ENCODE measurements at places on chromosomes 1 and 21.

DNA sequence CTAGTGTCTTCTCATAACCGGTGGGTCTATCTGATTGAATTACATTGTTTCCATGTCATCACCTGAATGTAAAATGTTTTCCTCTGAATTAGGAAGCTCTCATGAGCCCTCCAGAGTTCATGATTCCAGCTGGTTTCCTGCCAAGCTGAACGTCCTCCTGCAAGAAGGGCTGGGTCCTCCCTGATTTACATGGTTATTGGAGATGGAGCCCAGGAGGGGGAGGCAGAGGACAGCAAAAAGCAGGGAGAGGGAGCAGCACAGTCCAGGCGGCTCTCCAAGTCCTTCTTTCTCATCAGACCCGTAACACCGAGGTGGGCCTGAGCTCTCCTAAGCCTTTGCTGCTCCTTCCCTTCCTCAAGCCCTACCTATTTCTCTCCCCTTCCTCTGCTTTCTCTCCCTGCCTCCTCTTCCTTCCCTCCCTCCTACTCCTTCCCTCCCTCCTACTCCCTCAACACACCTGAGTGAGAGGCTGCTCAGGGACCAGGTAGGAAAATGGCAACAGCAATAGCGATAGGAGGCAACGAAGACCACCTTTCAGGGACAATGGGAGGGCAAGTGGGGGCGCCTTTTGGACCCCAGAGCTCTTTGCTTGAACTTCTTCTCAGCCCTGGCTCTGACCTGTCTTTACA lies 265.9 kb downstream of the PRDM2 start:
- no peak for DNase-seq

GRCh38 chr1:55007625-55008024 lies 8.9 kb downstream of the BSND start:
- no peak for DNase-seq

DNA sequence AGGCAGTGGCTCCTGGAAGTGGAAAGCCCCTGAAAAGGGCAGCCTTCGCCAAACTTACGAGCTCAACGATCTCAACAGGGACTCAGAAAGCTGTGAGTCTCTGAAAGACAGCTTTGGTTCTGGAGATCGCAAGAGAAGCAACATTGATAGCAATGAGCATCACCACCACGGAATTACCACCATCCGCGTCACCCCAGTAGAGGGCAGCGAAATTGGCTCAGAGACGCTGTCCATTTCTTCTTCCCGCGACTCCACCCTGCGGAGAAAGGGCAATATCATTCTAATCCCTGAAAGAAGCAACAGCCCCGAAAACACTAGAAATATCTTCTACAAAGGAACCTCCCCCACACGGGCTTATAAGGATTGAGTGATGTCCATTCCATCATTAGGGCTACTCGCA lies 42.4 kb downstream of the PLPPR4 start:
- DNase-seq: no peak

GRCh38 chr1:236540813-236541465 lies 17.2 kb downstream of the LGALS8 start:
- DNase-seq: no peak

DNA sequence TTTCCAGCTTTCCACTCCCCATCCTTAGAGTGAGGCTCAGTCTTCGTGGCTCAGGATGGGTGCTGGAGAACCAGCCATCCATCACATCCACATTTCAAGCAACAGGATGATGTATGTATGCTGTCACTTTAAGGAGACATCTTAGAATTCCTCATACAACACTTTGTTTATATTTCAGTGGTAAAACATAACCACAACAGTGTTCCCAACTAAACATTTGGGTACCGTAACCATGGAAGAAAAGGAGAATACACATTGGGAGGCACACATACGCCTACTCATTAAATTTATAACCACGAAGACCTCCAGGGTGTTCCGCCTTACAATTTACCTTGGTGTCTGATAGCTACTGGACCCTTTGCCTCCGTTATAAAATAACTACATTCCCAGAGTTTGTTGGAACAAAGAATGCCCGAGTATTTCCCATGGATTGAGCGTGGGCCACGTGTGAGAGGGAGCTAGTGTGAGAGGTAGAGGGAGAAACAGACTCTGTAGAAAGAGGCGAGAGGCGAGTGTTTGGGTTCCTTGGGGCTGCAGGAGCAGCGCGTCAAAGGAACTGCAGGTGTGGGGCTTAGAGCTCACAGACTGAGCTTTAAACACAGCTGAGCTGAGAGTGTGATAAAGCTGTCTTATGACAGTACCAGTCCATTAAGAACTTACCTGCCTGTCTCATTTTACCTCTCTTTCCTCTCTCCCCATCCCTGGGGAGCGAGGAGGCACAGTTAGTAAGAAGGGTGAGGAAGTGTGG lies 111.5 kb upstream of the USP24 start:
- DNase-seq: no peak

DNA sequence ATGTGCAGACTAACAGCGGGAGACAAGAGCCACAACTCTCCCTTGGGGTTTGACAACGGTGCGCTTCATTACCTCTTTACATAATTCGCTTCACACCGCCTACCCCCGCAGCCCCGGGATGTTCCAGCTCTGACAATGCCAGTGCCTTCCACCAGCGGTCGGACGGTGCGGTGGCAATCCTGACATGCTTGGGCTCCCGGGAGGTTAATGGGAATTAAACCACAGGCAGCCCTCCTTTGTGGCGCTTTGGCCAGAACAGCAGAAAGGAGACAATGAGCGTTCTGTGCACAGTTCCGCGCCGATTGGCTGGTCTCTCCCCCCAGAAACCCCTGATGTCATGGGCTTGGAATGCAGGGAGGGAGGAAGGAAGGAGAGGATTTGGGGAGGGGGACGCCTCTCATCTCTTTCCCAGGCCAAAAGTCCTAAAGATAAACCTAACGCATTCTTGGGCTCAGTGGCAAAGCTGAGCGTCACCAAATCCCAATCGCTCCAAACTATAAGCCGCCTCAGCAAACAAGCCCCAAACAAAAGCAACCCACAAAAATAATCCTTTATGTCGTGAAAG lies 1.3 kb downstream of the CNN3 start:
- no peak for DNase-seq

- no peak for DNase-seq
Observed at GRCh38 chr1:198543670-198544260, 3.3 kb upstream of the ATP6V1G3 start.

DNA sequence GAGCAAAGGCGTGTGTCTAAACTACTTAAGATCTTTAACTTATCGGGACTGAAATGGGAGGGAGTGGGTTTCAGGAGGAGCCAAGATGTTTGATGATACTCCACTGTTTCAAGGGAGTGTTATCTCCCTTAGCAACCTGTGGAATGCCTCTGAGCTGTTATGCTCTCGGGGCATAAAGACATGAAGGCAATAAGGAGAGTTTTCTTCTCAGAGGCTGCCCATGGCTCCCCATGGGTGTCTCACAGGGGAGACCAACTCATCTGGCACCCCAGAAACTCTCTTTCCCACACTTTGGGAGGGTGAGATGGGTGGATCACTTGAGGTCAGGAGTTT lies 130.0 kb downstream of the LIPI start:
- DNase-seq: no peak

GRCh38 chr1:146039844-146040194 lies 18.3 kb upstream of the HJV start:
- no peak for DNase-seq

GRCh38 chr1:233113009-233113879 lies 162.8 kb downstream of the NTPCR start:
- no peak for DNase-seq

DNA sequence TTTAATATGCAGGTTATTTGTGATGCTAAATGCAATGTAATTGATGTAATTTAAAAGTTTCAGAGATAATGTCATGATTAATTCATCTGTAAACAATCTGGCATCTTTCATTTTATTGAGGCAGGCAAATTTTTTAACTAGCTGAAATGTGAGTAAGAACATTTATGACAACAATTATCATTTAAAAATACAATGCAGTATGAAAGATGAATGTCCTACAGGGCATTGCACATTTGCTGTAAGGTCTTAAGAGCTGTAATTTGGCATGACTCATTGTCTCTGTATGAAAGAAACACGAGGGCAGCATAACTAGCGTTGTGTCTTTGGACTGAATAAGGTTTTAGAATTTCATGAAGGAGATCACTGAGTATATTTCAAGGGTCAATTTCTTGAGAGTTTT lies 642.8 kb downstream of the PLA2G4A start:
- no peak for DNase-seq
